ENCODE measurements at places on chromosomes 4 and X.

GRCh38 chr4:168674866-168675265 lies 178.0 kb downstream of the PALLD start:
- no peak for DNase-seq

DNA sequence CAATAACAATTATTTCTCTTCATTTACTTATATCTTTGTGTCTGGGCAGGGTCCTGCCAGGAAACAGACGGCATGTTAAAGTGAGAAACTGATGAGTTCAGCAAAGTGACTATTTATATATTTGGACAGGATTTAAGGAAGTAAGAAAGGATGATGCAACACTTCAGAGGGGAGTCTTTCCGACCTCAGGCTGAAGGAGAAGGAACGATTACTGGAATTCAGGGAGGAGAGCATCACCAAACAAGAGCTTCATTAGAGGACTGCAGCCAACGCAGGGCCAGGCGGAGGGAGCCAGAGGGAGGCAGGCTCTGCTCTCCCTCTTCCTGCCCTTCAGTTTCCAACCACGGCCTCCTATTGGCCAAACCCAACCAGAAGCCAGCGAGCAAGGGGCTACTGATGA lies 1.5 kb upstream of the TLR7 start:
- DNase-seq: no peak

DNA sequence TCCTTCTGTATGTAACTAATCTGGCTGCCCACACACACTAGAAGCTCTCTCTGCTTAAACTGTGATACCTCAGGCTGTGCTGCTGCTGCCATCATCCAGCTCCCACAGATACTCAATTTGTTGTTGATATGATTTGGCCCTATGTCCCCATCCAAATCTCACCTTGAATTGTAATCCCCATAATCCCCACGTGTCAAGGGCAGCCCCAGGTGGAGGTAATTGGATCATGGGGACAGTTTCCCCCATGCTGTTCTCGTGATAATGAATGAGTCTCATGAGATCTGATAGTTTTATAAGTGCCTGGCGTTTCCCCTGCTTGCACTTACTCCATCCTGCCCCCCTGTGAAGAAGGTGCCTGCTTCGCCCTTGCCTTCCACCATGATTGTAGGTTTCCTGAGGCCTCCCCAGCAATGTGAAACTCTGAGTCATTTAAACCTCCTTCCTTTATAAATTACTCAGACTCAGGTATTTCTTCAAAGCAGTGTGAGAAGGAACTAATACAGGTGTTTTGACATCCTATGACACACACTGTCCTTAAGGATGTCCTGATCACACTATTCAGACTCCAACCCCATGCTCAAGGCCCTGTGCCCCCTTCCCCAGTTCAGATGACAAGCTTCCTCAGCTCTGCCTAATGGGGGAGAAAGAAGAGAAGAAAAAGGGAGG lies 2.9 kb upstream of the ATOH1 start:
- no peak for DNase-seq

DNA sequence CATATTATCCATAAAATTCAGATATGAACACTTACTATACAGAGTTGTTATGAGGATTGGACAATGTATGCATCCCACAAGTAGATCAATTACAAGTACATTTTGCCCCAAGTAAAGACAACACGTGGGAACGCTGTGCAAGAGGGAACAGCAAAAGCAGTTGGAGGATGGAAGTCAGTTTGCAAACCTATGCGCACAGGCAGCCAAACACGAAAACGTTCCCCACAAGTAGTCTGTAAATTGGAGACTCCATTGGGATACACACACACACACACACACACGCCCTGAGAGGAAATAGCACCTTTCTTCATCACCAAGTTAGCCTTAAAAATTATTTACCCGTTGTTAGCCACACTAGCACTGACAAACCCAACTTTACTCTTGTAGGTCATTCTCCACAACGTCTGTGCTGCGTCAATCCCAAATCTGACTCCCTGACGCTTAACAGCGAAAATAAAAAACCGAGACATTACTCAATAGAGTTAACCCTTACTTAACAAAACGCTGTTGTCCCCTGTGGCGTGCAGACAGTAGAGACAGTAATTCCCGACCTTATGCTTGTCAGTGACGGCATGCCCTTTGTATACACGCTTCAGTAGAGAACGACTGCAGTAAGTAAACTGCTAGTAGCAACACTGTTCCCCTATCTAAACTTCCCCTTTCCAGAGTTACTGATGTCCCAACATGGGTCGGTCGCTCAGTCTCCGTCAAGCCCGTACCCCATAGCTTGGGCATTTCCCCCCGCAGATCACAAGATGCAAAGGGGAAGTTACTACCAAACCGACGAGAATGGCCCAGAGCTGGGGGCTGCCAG lies 730 bp downstream of the MANBA start:
- no peak for DNase-seq

DNA sequence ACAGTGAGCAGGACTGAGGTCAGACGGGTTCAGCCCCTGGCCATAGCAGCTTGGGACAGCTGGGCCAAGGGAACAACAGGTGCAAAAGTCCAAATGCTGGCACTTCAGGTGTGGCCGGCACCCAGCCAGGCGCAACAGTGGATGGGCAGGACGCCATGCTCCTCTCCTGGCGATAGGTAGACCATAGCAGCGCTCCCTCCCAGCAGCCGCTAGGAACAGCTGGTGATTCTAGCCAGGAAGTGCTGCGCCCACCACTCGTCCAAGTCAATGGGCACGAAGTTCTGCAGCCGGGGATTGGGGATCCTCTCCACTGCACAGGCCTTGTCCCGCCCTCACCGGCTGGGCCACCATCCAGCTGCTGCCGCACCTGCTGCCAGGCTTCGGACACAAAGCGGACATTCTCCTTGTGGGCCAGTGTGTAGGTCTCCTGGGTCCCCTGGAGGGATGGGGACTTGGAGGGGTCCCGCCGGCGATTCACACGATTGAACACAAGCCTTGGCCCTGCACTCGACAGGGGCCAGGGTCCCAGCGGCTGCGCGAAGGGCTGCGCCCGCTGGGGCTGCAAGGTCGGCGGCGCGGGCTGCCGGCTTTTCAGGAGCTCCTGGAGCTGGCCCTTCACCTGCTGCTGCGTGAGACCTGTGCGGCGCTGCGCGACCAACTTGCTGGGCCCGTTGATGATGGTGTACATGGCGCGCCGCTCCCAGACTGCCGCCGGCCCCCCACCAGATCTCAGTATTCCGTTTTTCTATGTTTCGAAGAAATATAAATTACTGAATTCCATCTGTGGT lies 227.5 kb upstream of the STK26 start:
- DNase-seq: no peak

DNA sequence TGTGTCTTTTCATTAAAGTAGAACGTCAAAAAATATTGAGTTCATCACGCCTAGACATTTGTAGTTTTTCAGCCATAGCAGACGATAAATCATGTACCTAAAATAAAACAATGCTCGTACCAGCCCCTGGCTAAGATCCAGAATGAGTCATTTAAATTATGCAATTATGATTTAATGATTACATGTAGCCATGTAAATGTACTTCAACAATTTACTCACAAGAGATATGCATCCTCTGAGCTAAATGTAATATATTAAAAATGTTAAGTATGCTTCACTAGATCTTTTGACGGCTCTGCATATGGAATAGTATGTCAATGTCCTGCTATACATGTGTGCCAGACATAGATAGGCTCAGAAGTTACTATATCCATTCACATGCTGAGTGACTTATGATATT lies 1077.8 kb downstream of the ARAP2 start:
- no peak for DNase-seq

DNA sequence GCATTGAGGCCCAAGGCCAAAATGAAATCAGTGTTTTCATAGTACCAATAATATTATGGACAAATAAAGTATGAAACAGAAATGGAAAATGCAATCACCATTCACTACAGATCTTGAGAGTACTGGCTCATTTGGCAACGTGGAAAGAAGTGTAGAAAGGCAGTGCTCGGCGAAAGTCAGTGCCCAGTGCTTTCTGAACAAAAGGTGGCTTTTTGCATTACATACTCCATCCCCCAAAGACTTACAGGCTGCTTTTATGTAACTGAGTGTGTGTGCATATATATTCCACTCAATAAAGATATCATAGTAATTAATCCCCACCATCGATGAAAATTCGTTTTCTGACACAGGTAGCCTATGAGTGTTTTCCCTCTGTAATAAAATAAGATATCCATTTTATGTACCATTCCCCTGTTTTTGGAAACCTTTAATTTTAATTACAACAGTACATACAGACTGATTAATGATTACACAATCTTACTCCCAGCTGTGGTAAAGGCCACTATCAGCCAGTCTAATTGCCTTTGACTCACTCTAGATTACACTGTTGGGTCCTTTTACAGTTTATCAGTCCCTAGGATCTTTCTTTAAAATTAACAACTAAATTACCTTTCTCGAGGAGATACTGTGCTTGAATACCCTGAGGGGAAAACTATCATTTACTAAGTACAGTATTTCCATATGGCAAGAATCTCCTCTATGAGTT lies 65.9 kb downstream of the MAD2L1 start:
- no peak for DNase-seq

GRCh38 chrX:112913807-112914206 lies 73.2 kb upstream of the AMOT start:
- no peak for DNase-seq

GRCh38 chrX:150216716-150217115 lies 146.4 kb upstream of the MAMLD1 start:
- no peak for DNase-seq

GRCh38 chrX:9183481-9183880 lies 149.6 kb upstream of the FAM9B start:
- DNase-seq: no peak

- DNase-seq: no peak
These were observed 39.9 kb downstream of the FAM149A start for GRCh38 chr4:186144198-186144945.
